ENCODE measurements at places on chromosomes 13 and 19.

DNA sequence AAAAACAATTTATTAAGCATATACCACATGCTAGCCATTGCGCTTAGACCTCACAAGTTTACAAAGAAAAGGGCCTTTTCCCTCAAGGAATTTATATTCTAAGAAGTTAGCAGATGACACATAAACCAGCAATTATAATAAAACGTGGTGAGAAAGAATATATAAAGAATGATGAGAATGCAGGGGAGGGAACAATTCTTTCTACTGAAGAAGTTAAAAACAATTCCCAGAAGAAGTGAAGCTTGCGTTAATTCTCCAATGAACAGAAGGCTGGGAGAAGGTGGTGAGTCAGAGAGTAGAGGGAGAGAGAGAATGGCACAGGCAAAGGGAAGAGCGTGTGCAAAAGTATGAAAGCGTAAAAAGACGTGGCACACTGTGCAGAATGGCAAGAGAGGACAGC is 69.5 kb upstream of the ZDHHC20 start:
- ATAC-seq, result no peak

- no peak for ATAC-seq
These were observed 22.3 kb downstream of the PEPD start for GRCh38 chr19:33499248-33499647.

DNA sequence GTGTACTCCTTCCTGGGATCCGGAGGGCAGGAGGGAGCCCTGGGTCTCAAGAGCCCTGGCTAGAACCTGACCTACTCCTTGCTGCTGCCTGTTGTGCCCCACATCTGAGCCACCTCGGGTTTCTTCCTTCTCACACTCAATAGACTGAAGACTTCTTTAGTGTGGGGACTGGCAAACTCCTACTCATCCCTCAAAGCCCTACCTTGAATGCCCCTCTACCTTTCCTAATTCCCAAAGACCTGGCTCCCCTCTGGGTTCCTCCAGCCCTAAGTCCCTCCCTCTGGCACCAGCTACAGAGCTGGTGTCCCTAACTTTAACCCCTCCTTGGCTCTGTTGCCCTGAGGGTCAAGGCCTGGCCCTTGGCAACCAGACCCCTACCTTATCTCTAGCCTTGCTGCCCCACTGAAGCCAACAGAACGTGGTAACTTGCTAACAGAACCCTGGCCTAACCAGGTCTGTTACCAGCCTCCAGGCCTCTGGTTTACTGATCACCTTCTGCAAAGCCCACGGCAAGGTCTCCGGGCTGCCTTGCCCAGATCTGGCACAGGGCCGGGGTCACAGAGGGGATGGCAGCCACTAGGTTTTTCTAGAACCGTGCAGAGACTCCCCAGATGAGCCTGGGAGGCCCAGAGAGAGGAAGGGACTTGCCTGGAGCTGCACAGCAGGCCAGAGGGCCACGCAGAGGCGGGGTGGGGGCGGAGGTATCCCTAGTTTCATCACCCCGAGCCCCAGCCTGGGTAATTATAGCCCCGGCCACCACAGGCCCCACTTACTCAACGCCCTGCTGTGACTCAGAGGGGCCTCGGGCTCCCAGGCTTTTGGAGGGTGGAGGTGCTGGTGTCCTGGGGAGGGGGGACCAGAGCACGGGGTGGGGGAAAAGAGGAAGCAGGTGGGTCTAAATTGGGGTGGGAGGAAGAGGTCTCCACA is 15.3 kb downstream of the ZBTB7A start:
- ATAC-seq, result no peak

DNA sequence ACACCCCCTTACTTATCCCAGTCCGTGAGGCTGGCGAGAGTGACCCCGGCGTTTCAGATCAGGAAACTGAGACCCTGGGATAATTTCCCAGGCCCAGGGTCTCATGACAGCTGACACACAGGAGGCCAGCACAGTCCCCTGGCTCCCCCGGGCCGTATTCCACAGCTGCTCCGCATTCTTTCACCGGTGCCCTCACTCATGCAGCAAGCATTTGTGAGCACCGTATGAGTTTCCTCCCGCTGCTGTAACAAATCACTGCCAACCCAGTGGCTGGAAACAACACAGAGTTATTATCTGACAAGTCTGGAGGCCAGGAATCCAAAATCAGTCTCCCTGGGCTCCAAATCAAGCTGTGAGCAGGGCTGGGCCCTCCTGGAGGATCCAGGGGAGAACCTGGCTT is 21.3 kb downstream of the GADD45B start:
- no peak for ATAC-seq

GRCh38 chr13:50392977-50393376 is 377.7 kb downstream of the KCNRG start:
- no peak for ATAC-seq

DNA sequence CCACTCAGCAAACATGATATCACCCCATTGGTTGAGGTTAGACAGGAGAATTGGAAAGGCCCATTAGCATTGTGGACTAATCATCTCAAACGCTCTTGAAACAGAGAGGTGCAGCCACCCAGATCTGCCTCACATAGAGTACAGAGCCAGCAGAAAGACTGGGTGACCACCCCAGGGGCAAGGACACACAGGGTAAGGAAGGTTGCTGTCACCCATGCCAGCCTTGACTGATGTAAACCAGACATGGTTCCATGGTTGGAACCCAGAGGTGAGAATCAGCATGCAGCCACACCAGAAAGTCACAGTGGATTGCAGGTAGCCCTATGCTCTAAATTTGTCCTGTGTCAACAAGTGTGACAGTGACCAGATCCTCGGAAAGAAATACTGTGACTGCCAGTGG is 1268.8 kb downstream of the EFNB2 start:
- no peak for ATAC-seq

GRCh38 chr13:40026741-40027140 is 371.3 kb downstream of the COG6 start:
- no peak for ATAC-seq

DNA sequence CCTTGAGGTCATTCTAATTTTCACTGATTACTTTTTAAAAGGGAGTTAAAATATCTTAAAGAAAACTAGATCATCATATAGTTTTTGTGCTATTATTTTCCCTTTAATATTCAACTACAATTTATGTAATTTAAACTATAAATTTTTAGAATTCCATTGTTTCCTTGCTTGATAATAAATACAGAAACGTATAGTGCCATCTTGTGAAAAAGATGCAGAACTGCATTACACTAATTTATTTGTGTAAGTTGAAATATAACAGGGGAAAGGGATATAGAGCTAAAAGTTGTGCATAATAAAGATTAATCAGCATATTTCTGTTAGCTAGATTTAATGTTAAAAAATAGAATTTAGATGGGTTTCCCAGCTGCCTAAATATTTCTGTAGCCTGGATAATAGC is 61.5 kb upstream of the TDRD3 start:
- ATAC-seq, result no peak
